ENCODE measurements at places on chromosomes 5 and 9. TPM values are rescaled to one million over a fixed set of nuclear protein-coding genes. Genes with fewer than 3 reads are reported as not detected.

Gene SHOC1
- not detected for total RNA-seq

Gene PRSS3
- total RNA-seq, result 1.9 TPM

Gene XRCC4
- 4.9 TPM for total RNA-seq

Gene SLC28A3
- total RNA-seq, result 1.3 TPM

Gene PCDHGA3
- 0.09 TPM for total RNA-seq

Gene THBS4
- total RNA-seq, result 0.28 TPM

Gene IFNA13
- total RNA-seq, result not detected

Gene RAI14
- total RNA-seq, result 12.5 TPM

Gene GMCL2
- total RNA-seq, result not detected

Gene UBE2QL1
- total RNA-seq, result 0.59 TPM

Gene STPG3
- total RNA-seq, result not detected

Gene PCDHGA5
- 0.50 TPM for total RNA-seq

Gene PKN3
- 2.0 TPM for total RNA-seq

Gene GPBP1
- total RNA-seq, result 30.8 TPM

Gene IL7R
- 1.5 TPM for total RNA-seq

Gene FAM120AOS
- 25.0 TPM for total RNA-seq

Gene OGN
- 0.92 TPM for total RNA-seq

Gene SRP19
- 22.0 TPM for total RNA-seq

Gene CDH10
- 0.09 TPM for total RNA-seq

Gene SMIM33
- total RNA-seq, result not detected

Gene UGT3A2
- total RNA-seq, result 0.17 TPM

Gene PLAC8L1
- total RNA-seq, result not detected

Gene CRB2
- 1.7 TPM for total RNA-seq

Gene PCDHGA12
- 0.37 TPM for total RNA-seq

Gene FUT7
- 0.67 TPM for total RNA-seq

Gene WDR38
- total RNA-seq, result not detected

Gene NTNG2
- total RNA-seq, result 0.42 TPM

Gene PROB1
- 0.28 TPM for total RNA-seq

Gene GOLM1
- 28.5 TPM for total RNA-seq

Gene GRXCR2
- total RNA-seq, result not detected

Gene CYSTM1
- total RNA-seq, result 15.6 TPM

Gene PAEP
- total RNA-seq, result not detected

Gene TAF11L10
- not detected for total RNA-seq

Gene ANKRD18B
- 0.59 TPM for total RNA-seq

Gene RGS14
- total RNA-seq, result 10.2 TPM

Data from liver (tissue), 10 donors.